GM12864 (cell line): ENCODE measurements at places on chromosomes 11 and 22.

DNA sequence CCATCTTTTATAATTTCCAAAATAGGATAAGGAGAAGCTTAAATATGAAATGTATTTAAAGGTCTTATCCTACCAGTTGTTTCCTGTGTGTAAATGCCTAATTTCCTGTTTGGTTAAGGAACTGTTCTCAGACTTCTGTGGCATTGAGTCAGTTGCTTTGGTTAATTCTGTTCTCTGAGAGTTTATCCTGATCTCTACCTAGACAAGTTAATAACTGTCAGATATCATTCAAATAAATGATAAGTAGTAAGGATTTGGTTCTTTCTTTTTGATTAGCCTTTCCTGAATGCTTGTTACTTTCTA, 39.5 kb downstream of the CTNND1 start:
- no peak for DNase-seq

GRCh38 chr11:131228378-131228777, 142.0 kb upstream of the NTM start:
- DNase-seq, result no peak

GRCh38 chr11:72812967-72813739, 1.1 kb upstream of the ATG16L2 start:
- peak; percentile 53 for DNase-seq

DNA sequence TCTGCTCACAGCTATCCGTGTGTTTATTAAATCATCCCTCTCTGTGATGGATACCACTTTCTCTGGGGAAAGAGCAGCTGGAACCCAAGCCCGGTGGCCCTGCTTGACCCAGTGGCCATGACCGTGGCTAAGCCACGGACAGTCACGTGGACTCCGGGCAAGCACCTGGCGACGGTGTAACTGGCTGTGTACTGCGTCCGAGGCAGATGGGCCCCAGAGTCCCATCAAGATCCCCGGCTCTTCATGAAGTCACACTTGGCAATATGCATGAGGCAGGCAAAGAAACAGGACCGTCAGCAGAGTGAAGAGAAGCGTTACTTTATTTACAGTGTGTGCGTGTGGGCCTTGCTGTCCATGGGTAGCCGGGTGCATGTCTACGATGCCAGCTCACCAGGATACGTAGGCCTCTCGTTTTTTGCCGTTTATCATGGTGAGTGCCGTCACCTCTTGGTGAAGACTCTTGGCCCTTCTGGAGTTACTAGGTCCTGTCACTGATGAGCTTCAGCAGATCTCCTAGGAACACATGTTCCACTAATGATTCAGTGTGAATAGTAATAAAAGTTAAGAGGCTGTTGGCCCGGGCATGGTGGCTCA, 366.3 kb downstream of the TBC1D22A start:
- DNase-seq, result no peak

DNA sequence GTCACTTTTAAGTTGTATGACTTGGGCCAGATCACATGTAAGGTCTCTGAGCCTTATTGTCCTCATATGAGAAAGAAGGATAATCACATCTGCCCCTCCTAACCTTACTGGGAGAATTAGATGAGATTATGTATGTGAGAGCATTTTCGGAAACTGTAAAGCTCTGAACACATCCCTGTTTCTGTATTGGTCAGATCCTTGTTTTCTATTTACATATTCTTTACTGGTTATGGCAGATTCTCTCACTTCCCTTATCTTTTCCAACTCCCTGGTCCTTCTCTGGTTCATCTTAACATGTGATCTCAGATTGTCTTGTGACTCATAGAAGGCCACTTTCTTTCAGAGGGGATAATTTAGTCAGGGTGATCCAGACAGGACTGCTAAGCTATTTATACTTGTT, 41.8 kb downstream of the CCDC81 start:
- DNase-seq, result no peak

- no peak for DNase-seq
Observed at GRCh38 chr11:124482362-124483147, 37.1 kb upstream of the OR8B8 start.

- DNase-seq, result no peak
Observed at GRCh38 chr22:19705181-19705934, 8.9 kb upstream of the SEPTIN5 start.

DNA sequence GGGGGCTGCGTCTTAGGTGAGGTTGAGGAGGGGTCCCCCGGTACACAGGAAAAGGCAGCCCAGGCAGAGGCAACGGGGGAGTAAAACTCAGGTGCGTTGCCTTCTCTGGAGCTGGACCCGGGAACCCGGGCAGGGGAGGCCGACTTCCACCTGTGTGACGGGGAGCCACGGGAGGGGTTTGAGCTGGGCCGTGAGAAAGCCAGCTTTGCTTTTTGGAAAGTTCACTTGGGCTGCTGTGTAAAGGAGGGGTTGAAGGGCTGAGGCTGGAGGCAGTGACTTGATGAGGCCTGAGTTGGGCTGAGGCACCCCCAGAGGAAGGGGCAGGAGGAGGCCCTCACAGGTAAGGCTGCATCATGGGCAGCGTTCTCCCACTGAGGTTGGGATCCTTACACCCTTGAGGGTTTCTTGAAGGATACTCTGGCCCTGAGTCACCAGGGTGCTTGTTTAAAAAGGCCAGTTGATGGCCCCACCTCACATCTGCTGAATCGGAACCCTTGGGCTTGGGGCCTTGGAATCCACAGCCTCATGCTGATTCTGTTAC, 47.2 kb downstream of the CHRDL2 start:
- no peak for DNase-seq

GRCh38 chr11:34075178-34075820, 23.8 kb downstream of the CAPRIN1 start:
- DNase-seq, result no peak

- no peak for DNase-seq
Observed at GRCh38 chr11:1871531-1871930, 18.6 kb downstream of the LSP1 start.

- DNase-seq, result no peak
Observed at GRCh38 chr22:19152942-19153883, 3.1 kb upstream of the GSC2 start.

DNA sequence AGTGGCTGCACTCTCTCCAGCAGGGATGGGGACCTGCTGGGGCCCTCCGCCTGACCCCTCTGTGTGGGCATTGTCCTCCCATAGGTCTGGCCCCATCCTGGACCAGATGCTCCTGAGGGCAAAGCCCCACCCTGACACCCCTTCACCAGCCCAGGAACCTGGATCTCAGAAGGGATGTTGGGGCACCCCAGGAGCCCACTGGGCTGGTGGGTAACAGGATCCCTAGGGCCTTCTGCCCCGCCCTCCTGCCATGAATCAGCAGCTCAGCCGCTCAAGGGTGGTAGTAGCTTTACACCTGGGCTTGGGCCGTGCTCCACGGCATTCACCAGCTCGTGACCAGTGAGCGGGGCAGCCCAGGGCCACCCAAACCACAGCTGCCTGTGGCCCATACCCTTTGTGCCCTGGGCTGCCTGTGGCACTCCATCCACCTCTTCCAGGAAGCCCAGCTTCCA, 1.0 kb upstream of the MAPK12 start:
- no peak for DNase-seq

- DNase-seq, result no peak
Observed at GRCh38 chr11:124839128-124839971, 25.9 kb upstream of the ROBO3 start.

- DNase-seq, result no peak
Observed at GRCh38 chr11:69497221-69497787, 15.8 kb downstream of the LINC01488 start.
